ENCODE measurements at places on chromosomes 7 and 10. TPM values are rescaled to one million over a fixed set of nuclear protein-coding genes. Genes with fewer than 3 reads are reported as not detected.

DNA sequence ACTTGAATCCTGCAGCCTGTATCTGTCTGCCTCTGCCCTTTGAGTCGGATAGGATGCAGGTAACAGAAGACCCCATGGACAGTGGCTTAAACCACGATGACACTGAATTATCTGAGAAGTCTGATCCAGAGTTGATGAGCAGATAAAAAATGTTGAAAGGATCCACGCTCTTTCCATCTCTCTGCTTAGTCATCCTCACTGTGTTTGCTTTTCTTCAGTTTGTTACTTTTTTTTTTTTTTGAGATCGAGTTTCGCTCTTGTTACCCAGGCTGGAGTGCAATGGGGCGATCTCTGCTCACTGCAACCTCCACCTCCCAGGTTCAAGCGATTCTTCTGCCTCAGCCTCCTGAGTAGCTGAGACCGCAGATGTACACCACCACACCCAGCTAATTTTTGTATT is 36.9 kb upstream of the GOLGA7B start:
- peak; percentile 24 for DNase-seq

GRCh38 chr10:119516381-119517234 is 25.9 kb downstream of the RGS10 start:
- DNase-seq: no peak

DNA sequence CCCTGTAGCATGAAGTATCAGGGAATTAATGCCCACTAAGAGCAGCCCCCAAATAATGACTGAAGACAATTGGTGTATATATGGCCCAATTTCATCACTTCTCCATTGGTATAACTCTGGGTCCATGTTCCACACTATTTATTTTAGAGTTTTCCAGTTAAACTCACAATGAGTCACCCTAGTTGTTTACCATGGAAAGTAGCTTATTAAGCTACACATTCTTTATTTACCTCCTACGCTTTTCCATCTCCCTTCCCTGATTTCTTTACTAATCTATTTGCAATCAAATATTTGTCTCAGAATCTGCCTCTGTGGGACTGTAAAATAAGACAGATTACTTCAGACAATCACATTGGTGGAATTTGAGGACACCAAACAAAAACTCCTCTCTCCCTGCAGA is 655.6 kb downstream of the SORCS1 start:
- peak; percentile 17 for DNase-seq

DNA sequence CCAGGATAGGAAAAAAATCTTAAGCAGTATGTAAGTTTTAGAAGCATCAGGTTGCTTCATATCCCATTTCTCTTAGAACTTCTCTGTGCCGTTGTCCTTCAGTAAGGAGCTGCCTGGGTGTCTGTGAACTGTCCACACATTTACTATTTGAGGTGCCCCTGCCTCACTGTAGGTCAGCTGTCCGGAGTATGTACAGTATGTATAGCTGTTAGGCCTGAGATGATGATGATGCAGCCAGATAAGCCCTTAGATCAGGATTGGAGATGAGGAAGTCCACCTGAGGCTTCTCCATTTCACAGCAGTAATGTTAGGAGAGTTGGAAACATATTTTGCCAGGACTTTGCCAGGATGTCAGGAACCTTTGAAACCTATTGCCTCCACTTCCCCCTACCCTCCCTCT is 7.7 kb downstream of the NDUFB2 start:
- DNase-seq: no peak

- no peak for DNase-seq
Observed at GRCh38 chr7:44386139-44386913, 60.9 kb upstream of the CAMK2B start.

- DNase-seq: no peak
Observed at GRCh38 chr7:103132995-103133688, 15.8 kb downstream of the NAPEPLD start.

- DNase-seq: no peak
Observed at GRCh38 chr7:100464210-100464660, at the start of gene SPACDR. SPACDR (minus strand) TSS chr7:100464260; CDS start chr7:100464025, 235 bp downstream.

- DNase-seq: no peak
Observed at GRCh38 chr7:105105579-105105978, 91.6 kb downstream of the KMT2E start.

DNA sequence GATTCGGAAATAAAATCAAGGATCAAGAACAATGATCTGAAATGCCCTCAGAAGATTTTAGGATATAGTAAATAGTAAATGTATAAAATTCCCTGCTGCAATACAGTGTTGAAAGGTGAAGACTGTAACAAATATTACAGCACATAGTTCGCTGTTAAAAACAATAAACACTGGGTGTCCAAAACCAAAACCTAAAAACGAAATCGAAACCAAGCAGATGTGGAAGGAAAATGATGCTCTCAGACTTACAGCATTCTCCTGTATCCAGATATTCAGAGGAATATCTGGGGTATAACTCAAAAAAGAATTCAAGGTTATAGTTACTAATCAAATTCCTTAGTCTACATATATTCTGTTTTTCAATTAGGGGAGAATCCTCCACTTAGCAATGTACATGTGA is 708.1 kb upstream of the PCDH15 start:
- peak; percentile 34 for DNase-seq

GRCh38 chr7:94525923-94526322 is 16.3 kb downstream of the CASD1 start:
- no peak for DNase-seq

- DNase-seq: no peak
Observed at GRCh38 chr10:124737221-124737620, 7.0 kb downstream of the FAM53B start.

- no peak for DNase-seq
Observed at GRCh38 chr10:59366290-59366689, 3.9 kb upstream of the FAM13C start.

DNA sequence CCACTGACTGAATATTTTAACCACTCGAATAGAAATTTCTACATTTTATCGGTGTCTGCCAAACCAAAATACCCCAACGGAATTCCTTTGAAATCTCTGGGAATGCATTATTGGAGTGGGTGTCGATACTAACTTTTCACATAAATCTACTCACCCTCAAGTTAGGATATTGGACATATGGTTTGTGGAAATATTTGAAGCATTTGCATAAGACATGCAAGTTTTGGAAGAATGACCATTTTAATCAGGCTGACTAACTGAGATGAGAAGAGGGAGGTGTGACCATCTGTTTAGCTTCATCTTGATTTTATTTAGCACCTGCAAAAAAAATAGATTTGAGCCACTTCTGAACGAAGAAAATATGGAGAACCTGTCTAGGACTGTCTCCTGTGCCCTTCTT is 61.2 kb downstream of the KLF6 start:
- no peak for DNase-seq

- DNase-seq: peak; percentile 55
Observed at GRCh38 chr7:55570939-55571338, 1.4 kb downstream of the VOPP1 start.

DNA sequence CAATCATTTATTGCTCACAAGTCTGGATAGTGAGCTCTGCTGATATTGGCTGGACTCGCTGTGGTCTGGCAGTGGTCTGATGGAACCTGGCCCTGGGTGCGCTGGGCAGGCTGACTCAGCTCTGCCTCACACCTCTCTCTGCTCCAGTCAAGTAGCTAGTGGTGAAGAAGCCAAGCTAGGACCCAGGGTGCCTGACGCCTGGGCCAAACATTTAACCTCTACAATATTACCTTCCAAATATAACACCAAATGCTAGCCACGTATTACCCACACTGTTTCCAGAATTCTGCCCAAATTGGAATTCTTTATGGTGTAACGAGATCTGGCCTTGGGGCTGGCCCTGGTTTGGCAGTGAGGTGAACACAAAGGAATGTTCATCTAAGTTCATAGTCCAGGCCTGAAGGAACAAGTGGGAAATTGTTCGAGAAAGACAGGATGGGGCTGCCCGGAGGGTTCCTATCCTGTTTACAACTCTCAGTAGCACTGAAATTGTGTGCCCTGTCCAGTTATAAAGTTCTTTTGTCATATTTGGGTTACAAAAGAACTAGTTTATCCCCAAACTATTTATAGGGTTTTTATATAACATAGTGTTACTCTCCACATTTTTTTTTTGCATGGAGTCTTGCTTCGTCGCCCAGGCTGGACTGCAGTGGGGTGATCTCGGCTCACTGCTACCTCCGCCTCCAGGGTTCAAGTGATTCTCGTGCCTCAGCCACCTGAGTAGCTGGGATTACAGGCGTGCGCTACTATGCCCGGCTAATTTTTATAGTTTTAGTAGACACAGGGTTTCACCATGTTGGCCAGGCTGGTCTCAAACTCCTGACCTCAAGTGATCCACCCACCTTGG is 16.3 kb downstream of the OR2AE1 start:
- DNase-seq: peak; percentile 41

- DNase-seq: no peak
Observed at GRCh38 chr10:7164955-7165354, 245.9 kb downstream of the SFMBT2 start.

DNA sequence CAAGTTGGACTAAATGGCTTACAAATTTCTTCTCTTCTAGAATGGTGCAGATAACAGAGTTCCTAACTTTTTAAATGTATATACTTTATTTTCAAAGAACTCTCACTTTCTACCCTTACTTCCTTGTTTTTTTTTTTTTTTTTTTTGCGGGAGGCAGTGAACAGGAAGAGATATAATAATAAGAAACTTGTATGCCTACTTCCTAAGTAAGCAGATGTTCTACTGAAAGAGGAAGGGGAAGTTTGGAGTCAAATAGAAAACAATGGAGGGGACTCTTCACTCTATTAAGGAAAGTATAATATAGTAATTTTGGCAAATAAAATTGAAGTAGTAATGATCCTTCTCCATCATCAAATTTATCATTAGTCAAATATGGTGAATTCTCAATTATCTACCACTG is 754.0 kb downstream of the KCNMA1 start:
- DNase-seq: no peak

GRCh38 chr7:138913783-138914182 is 67.4 kb downstream of the KIAA1549 start:
- DNase-seq: no peak

DNA sequence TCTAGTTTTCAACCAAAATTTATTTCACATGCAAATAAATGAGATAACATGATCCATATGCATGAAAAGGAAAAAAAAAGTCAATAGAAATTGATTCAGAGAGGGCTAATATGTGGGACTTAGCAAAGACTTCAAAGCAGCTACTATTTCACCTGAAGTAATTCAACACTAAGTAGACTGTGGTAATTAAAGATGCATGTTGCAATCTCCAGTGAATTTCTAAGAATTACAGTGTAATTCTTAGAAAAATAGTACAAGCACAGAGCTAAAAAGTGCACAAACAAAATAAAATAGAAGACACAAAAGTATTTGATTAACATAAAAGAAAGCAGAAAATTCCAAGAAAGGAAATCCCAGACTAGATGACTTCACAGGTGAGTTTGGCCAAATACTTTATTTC is 25.7 kb downstream of the GPR22 start:
- no peak for DNase-seq

DNA sequence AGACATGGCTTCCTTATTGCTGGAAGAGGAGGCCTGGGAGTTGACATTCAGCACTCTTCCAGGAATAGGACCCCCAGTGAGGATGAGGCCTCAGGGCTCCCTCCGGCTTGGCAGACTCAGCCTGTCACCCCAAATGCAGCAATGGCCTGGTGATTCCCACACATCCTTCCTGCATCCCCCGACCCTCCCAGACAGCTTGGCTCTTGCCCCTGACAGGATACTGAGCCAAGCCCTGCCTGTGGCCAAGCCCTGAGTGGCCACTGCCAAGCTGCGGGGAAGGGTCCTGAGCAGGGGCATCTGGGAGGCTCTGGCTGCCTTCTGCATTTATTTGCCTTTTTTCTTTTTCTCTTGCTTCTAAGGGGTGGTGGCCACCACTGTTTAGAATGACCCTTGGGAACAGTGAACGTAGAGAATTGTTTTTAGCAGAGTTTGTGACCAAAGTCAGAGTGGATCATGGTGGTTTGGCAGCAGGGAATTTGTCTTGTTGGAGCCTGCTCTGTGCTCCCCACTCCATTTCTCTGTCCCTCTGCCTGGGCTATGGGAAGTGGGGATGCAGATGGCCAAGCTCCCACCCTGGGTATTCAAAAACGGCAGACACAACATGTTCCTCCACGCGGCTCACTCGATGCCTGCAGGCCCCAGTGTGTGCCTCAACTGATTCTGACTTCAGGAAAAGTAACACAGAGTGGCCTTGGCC is 4.3 kb downstream of the PGAM2 start:
- no peak for DNase-seq

DNA sequence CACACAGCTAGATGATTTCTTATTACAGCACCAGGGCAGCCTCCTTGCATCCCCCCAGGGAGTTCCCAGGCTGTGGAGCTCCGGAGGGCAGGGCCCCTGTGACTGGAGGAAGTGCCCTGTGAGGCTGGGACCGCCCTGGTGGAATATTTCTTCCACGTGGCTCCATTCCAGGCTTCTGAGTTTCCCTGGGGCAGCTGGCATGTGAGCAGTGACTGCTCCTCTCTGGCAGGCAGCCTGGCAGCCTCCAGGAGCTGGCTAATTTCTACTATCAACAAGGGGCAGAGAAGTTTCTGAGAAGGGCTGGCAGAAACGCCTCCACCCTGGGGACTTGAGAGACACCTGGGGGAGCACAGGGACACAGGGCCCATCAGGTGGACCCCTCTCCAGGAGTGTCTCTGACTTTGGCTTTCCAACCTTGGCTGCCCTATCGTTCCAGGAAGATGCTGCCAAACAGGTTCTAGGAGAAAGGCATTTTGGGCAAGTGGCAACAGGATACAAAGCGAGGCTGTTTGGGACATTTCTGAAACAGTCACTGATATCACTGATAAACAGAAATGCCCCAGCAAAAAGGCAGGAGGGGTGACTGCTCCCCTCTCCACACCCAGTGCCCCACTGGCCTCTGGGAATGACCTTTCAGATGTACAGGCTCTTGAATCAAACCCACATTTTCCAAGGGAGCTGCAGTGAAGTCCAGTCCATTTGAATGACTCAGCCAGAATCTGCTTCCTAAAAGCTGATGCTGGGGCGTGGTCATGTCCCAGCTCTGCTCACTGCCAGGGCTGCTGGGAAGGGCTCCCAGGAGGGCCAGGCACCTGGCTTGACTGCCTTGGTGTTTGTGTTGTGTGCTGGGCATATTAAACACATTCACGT is 16.1 kb downstream of the MYOF start:
- peak; percentile 96 for DNase-seq

DNA sequence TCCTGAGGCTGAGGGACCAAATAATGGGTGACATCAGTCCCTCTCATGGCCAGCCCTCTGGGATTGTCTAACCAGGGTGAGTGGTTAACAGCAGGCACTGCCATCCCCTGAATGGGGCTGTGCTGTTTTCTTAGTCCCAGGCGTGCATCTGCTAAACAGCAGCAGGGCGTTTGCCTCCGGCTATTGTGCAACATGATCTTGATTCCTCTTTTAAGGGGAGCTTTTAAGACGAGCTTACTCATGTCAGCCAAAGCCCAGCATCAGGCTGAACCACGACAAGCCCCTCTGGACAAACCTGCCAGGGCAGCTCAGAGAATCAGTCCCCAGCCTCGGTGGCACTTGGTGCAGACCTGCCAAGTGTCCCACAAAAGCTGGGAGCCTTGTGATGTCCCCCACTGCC is 16.2 kb upstream of the IGFBP3 start:
- DNase-seq: no peak

The IL15RA gene
- 14.4 TPM for total RNA-seq

The CAV2 gene
- total RNA-seq: 67.2 TPM

The IL6 gene
- total RNA-seq: 6.7 TPM

The NEUROD6 gene
- total RNA-seq: not detected

The ANXA8 gene
- total RNA-seq: 0.55 TPM

The DPYSL4 gene
- 19.6 TPM for total RNA-seq

The EMX2 gene
- not detected for total RNA-seq

The RBM48 gene
- total RNA-seq: 9.7 TPM

The IKZF5 gene
- total RNA-seq: 1.9 TPM

The USP6NL gene
- 9.6 TPM for total RNA-seq

The ITGA8 gene
- 9.2 TPM for total RNA-seq

The SAMD9 gene
- 24.0 TPM for total RNA-seq

All from H4 (cell line).